Epithelial cell of alveolus of lung (primary cell): ENCODE measurements at places on chromosomes 7 and 10. TPM values are rescaled to one million over a fixed set of nuclear protein-coding genes. Genes with fewer than 3 reads are reported as not detected.

Gene COA1
- 52.6 and 75.4 TPM in 2 replicates for total RNA-seq

Gene ACSM6
- not detected in 2 replicates for total RNA-seq

Gene EBF3
- 0.88 and 0.91 TPM in 2 replicates for total RNA-seq

Gene GDF10
- 0.91 and 8.2 TPM in 2 replicates for total RNA-seq

Gene FXYD4
- not detected in 2 replicates for total RNA-seq

Gene HYAL4
- not detected in 2 replicates for total RNA-seq

Gene CALCR
- 0.13 TPM in 1 of 2 replicates, not detected in the other for total RNA-seq

Gene ZNF804B
- total RNA-seq = not detected in 2 replicates

Gene C10orf88
- 5.1 and 6.1 TPM in 2 replicates for total RNA-seq

Gene CFTR
- total RNA-seq = 0.13 and 23.3 TPM in 2 replicates

Gene PRKCQ
- total RNA-seq = 0.24 and 0.65 TPM in 2 replicates

Gene WEE2
- total RNA-seq = not detected in 2 replicates

Gene CPA2
- total RNA-seq = not detected in 2 replicates

Gene SLC4A2
- 98.3 and 113 TPM in 2 replicates for total RNA-seq

Gene GIMAP6
- 0.39 and 1.0 TPM in 2 replicates for total RNA-seq

Gene SPDYE16
- not detected in 2 replicates for total RNA-seq

Gene WNT16
- 0.32 TPM in 1 of 2 replicates, not detected in the other for total RNA-seq

Gene GRM3
- total RNA-seq = not detected in 2 replicates

Gene RP9
- total RNA-seq = 11.1 and 18.3 TPM in 2 replicates

Gene CYP2W1
- not detected in 2 replicates for total RNA-seq

Gene PRF1
- total RNA-seq = not detected in 2 replicates

Gene FBH1
- 58.1 and 58.7 TPM in 2 replicates for total RNA-seq

Gene SKIDA1
- total RNA-seq = 1.7 and 3.0 TPM in 2 replicates

Gene GTF2I
- total RNA-seq = 81.5 and 125 TPM in 2 replicates

Gene ITPRID1
- total RNA-seq = not detected in 2 replicates

Gene SCART1
- total RNA-seq = 0.26 and 1.4 TPM in 2 replicates

Gene SLC18A3
- total RNA-seq = not detected in 2 replicates

Gene TMEM176B
- 14.3 TPM in 1 of 2 replicates, not detected in the other for total RNA-seq

Gene ACTL6B
- not detected in 2 replicates for total RNA-seq
